ENCODE measurements at places on chromosomes 7 and 10.

- peak; percentile 47 for DNase-seq
Measured at GRCh38 chr7:123865517-123866117, 20.6 kb downstream of the HYAL4 start.

DNA sequence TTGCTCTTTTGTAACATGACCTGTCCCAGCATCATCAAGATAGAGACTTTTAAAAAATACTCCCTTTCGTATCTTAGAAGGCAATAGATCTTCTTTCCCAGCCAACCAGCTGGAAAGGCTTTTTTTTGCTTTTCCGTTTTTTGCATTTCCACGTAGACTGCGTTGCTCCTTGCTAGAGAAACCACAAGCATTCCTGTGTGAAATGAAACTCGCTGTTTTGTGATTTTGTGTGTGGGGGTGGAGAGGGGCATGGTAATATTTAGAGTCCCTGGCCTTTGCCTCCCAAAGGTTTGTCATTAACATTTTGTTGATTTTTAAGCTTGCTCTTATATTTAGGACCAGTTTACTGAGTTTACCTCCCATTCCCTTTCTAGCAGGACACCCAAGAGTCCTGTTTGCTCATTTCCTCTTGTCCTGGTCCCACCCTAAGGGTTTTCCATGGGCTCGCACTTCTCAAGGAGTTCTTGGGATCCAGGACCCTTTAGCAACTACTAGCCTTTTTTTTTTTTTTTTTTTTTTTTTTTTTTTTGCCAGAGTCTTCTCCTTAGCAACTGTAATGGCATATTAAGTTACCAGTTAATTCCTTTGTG lies 243.6 kb downstream of the BICC1 start:
- DNase-seq: no peak

- DNase-seq: no peak
Measured at GRCh38 chr7:113955157-113955556, 36.3 kb upstream of the PPP1R3A start.

DNA sequence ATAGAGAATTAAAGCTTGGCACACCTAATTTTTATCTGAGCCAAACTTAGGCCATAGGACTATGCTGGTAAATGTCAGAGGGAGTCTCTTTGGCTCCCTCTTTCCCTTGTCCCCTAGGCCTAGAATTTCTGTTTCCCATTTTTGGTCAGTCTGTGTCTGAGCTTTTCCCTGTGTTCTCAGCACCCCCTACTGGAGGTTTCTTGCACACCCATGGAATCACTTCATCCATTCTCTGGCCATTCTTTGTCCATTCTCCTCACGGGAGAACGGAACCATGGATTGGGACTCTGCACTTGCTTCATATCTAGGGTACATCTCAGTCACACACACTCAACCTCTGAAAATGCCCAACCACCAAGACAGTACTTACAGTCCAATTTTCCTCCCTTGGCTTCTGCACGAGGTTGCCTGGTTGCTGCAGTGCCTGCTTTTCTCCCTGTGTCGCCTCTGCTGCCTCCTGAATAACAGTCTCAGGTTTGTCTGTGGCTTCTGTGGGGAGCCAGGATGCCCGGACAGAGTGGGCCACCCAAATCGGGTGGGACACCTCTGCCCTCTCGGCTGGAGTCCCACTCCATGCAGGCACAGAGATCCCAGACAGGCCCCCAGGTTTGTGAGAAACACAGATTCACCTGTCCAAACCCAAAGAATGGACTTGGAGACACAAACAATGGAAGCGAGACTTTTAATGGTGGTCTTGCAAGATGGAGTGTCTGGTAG lies 35.1 kb upstream of the DNAH11 start:
- DNase-seq: peak; percentile 20

DNA sequence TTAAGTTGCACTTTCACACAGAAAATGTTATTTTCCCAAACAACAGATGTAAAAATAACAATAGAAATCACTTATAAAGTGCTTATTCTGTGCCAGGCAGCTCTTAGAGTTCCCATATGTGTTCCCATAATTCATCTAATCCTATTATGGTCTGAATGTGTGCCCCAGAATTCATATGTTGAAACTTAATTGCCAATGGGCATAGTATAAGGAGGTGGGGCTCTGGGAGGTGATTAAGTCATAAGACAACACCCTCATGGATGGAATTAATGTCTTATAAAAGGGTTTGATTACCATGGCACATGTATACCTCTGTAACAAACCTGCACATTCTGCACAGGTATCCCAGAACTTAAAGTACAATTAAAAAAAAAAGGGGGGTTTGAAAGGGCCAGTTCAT lies 92.7 kb downstream of the FZD1 start:
- no peak for DNase-seq
